ENCODE measurements at places on chromosomes 5 and 9.

- DNase-seq: no peak
These were observed 15.4 kb downstream of the FAM78A start for GRCh38 chr9:131260751-131261452.

DNA sequence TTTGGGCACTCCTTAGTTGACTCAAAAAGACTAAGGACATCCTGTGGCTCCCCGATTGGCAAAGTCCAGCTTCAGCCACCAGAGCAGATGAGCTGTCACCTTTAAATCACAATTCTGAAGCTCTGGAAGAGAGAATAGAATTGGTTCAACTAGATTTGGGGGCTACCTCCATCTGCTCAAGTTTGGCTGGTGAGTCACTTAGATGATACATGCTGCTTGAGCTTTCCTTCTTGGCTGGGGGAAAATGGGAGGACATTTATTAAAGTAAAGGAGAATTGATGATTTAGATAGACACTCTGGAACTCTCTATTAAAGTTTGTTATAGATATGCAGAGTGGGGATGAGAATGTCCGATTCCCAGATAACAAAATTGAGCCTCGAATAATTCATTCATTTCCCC lies 30.0 kb upstream of the GRIA1 start:
- no peak for DNase-seq

DNA sequence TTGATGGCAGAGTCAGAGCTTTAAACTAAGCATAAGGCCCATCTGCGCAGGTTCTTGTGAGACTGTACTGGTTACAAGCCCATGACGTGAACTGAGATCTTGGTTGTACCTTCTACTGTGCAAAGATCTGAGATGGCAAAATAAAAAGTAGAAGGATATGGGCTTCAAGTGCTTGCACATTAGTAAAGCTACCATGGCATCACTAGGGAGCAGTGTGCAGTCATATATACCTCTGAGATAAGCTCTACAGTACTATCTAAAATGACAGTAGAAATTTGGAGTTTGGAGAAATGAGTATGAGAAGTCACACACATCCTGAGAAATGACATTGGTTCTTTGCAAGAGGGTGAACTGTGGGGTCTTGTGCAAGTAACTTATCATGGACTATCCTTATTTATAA lies 408.2 kb upstream of the PRR16 start:
- no peak for DNase-seq

- no peak for DNase-seq
These were observed 82.9 kb upstream of the ALDH1B1 start for GRCh38 chr9:38309324-38310195.

DNA sequence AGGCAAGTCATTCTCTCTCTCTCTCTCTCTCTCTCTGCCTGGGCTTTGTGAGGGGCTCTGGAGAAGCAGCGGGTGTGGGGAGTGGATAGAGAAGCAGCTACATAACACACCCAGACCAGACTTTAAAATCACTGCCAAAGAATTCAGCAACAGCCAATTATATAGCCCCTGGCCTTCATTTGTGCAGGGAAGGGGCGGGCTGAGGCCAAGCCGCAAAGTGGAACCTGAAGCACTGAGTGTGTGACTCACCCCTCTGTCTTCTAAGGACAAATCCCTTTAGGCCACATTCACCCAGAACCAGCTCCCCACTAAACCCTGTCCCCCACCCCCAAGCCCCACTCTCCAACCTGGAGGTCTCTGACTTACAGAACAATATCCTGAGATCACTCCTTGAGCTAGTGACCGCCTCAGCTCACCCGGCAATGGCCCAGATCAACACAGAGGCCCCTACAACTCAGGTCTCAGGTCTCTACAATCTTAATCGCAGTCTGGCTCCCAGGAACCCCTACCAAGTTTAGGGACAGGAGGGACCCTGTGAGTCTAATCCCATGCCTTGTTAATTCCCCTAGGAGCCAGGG lies 6.0 kb downstream of the B4GALT1 start:
- DNase-seq: peak; percentile 77

GRCh38 chr9:92648474-92648971 lies 21.4 kb downstream of the IPPK start:
- no peak for DNase-seq

DNA sequence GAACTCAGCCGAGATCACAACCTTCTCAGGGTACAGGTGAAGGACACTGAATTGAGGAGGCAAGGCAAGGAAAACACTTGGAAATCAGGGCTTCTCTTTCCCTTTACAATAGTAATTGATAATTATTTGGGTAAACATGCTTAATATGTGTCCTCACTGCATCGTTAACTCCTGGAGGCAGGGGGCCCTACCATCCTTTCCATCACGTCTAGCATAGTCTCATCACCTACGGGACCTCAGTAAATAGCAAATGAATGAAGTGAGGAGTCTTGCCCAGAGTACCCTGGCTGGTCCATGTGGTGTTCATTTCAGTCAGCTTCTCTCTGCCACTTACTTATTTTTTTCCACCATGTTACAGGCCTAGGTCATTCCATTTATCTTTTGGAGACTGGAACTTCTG lies 2.3 kb downstream of the F2RL1 start:
- no peak for DNase-seq

- no peak for DNase-seq
These were observed 174.1 kb downstream of the PRELID2 start for GRCh38 chr5:145660897-145661640.

DNA sequence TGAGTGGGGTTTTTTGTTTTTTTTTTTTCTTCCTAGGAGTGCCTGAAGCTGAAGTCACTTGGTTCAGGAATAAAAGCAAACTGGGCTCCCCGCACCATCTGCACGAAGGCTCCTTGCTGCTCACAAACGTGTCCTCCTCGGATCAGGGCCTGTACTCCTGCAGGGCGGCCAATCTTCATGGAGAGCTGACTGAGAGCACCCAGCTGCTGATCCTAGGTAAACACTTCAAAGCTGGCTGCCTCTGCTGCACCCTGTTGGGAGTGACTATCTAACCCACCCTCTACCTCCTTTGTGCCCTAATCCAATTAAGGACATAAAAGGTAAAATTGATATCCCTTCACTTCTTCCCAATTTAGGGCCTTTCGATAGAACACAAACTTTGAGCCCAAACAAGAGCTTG lies 206.8 kb downstream of the SAXO1 start:
- DNase-seq: no peak

DNA sequence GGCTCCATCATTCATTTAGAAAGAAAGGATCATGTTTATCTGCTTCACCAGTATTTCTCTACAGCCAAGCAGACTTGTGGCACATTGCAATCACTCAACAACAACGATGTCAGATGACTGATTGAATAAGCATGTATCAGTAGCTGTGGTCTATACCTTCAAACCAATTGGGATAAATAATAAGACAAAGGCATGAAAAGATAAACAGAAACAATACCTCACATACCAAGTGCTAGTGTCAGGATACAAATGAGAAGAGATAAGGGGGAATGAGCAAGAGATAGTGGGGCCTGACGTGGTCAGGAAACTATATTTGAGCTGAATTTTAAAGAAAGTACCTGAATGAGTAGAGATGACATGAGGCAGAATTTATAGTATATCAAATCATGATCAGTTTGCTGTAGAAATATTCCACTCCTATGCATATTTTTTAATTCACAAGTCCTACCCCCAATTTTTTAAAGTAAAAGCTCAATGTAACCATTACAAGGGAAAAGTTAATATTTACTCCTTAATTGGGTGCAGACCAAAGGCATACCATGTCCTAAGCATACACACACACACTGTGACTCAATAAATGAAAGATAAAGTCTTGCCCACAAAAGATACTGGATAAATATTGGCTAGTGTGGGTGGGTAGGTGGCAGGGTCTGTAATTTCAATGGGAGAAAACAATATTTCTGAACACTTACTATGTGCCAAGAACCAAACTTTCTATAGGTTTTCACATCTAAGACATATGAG lies 284.5 kb downstream of the SPOCK1 start:
- no peak for DNase-seq

DNA sequence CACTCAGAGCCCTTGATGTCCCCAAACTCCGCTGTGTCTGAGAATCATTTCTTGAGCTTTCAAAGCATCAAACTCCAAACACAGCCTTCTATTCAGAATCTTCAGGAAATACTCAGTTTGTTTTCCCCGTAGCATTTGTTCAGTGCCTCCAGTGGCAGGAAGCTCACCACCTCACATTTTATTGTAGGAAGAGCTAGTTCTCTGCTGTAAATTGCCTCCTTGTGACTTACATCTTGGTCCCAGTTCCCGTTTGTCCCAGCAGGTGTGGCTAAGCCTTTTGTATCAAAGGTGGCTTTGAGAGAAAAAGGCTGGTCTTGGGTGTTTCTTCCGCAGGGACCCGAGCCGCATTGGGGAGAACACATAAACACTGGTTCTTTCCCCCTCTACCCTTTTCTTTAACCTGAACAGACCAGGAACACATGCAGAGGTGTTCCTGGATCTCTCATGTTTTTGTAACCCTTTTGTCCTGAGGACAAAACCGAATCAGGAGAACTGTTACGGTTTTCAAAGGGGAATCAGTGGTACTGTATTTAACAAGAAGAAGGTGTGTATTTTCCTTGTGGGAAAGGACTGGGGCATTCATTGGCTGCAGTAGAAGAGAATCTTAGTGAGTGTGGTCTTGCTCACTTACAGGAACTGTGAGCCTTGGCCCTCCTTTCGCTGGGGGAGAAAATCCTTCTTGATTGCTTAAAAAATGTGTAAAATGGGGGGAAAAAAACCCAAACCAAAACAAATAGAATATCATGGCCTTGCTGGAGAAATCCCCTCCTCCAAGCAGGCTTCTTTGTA lies 1.9 kb downstream of the OSMR start:
- no peak for DNase-seq

GRCh38 chr9:137050570-137050969 lies 3.3 kb downstream of the ENTPD2 start:
- no peak for DNase-seq

- DNase-seq: no peak
These were observed 81.5 kb downstream of the VCAN start for GRCh38 chr5:83553000-83553486.

GRCh38 chr5:10590226-10590999 lies 26.5 kb downstream of the ANKRD33B start:
- DNase-seq: no peak

- no peak for DNase-seq
These were observed 413.1 kb downstream of the KCTD16 start for GRCh38 chr5:144583541-144584449.

DNA sequence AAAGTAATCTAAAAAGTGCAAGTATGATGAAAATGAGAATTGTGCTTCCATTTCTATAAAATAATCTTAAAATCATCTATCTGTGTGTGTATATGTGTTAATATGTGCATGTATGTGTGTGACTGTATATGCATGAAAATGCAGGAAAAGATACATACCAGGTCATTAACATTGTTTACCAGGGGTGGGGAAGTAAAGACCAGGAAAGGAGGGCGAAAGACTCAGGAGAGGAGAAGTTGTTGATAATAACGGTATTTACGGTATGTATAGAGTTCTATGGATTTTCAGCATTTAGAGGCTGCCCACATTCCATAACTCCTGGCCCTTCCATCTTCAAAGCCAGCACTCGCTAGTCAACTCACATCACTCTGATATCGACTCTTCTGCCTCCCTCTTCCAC lies 111.0 kb upstream of the SPDL1 start:
- DNase-seq: no peak

GRCh38 chr9:136543830-136544547 lies 1.9 kb downstream of the NOTCH1 start:
- DNase-seq: no peak

Measured in CD4-positive, alpha-beta T cell treated with Interleukin-4 for 1 hour (primary cell).